ENCODE measurements at places on chromosomes 1 and 21.
A peak's percentile ranks its signal among the peaks of the same experiment; 100 is the strongest.

GRCh38 chr1:39689214-39689613 is 2.0 kb downstream of the HPCAL4 start:
- DNase-seq, result no peak

DNA sequence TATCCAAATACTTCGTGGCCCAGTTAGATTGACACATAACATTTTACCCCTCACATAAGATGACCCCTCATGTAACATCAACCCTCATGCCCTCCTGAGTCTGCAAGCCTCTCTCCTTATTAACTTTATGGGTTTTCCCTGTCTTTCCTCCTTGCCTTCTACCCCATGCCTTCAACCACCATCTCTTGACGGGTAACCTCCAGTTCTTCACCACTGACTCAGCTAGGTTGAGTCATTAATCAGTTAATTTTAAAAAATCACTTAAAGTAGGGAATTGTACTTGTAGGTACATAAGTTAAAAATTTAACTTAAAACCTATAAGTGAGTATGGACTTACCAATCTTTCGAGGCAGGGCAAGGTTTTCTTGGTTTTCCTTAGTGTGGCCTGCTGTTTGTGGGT is 330.7 kb downstream of the CAMTA1 start:
- DNase-seq, result no peak

DNA sequence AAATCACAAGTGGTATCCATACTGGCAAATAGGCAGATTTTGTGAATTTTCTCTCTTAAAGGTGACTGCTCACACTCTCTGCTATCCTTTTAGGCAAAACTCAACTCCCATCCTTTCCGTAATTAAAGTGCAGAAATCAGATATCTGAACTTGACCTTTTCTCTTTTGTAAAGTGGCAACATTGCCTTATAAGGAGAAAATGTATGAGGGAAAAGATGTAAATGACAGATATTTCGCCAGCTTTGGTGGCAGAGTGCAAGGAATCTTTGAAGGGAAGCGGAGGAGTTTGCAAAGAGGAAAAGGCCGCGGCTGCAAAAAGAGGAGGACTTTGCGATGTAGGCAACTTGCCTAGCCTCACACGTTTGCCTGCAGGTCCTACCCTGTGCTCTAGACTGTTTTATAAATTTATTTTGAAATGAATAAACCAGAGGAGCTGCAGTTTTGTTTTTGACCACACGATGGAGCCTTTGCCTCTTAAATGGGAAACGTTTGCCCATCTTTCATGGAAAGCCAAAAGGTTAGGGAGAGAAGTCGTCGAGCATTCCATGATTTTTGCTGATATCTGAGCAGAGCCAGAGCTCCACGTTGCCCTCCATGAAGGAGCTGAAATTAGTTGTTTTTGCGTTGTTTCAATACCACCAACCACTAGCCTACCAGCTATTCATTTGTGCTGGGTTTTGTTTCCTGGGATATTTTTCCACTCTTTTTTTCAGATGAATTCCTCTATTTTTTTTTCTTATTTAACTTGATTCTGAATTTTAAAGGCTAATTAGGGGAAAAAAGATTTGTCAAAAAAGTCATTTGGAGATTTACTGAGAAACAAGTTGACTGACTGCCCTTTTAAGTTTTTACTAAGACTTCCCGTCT is 242.3 kb downstream of the LMX1A start:
- peak; percentile 59 for DNase-seq

- DNase-seq, result no peak
These were observed 21.1 kb downstream of the SSBP3 start for GRCh38 chr1:54384918-54385726.

DNA sequence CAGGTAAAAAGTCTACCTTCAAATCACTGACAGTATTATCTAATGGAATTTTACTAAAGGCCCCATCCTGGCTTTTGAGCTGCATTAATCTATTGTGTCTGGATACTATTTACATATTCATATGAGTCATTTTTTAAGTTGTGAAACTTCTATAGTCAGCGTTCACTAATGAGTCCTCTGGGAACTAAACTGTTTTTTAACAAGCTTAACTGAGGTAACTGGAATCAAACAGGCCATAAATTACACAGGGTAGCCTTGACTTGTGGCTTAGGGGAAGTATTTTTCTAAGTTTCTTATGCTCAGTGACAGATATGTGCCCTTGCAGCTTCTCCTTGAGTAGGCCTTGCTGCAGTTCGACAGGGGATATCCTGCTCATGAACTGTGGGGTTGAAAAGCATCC is 68.8 kb downstream of the JMJD4 start:
- no peak for DNase-seq

DNA sequence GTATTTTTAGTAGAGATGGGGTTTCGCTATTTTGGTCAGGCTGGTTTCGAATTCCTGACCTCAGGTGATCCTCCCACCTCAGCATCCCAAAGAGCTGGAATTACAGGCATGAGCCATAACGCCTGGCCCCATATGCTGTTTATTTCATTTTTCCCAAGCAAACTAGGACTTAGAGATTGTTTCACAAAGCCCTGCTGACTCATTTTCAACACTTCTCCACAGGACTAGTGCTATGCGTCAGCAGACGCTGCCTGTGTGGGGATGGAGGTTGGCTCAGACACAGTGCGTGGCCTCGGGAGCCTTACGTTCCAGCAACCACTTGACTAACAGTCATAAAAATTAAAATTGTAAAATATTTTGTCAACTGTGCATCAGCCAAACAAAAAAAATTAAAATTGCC is 22.7 kb downstream of the PKNOX1 start:
- DNase-seq, result no peak

GRCh38 chr1:218369688-218370511 is 24.8 kb downstream of the TGFB2 start:
- no peak for DNase-seq

GRCh38 chr21:45330075-45330781 is 42.5 kb upstream of the POFUT2 start:
- DNase-seq, result no peak

DNA sequence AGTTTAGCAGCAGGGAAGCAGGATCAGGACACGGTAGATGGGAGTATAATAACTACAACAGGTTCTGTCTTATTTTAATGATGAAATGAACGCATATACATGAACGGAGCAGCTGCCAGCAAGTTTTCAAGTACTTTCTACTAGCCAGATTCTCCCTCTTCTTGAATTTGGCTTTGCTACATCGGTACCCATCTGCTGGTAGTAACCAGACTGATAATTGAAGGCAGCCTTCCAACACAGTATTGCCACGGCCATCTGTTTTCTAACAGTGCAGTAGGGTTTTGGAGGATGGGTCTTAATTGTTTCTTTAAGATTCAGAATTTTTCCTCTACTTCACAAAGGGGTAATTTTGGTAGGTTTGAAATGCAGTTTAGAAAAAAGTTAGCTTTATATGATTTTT is 33.4 kb downstream of the CENPF start:
- DNase-seq, result no peak

DNA sequence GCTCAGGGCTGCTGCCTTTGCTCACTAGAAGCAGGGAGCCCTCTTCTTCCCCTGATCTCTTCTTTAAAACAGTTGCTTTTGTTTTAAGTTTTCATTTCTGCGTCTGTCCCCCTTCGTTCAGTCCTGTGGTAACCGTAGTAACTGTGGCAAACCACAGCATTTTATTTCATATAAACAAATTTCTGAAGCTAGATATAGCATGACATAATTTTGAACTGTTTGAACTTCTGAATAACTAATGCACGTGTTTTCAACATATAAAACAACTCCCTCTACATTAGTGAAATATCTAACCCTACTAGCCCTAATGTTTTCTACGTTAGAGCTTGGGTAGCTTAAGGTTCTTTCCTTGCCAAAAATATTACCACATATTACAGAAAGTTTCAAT is 104.6 kb downstream of the DISP1 start:
- no peak for DNase-seq

GRCh38 chr1:247468481-247469140 is 10.7 kb upstream of the OR2B11 start:
- no peak for DNase-seq

DNA sequence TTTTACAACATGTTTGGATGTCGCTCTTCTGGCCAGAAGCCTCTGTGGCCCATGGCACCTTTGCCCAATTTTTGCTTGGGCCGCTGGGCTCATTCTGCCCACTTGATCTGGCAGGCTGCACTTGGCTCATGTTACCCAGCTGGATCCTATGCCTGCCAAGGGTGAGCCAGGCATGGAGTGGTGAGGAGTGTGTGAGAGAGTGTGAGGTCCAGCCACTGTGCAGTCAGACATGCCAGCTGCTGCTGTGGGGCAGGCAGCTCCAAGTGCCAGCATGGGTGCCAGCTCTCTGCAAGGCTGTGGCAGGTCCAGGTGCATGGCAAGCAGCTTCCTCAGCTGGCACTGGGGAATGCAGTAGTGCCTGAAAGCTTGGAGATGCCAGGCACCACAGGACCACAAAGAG is 71.0 kb downstream of the EBNA1BP2 start:
- no peak for DNase-seq

DNA sequence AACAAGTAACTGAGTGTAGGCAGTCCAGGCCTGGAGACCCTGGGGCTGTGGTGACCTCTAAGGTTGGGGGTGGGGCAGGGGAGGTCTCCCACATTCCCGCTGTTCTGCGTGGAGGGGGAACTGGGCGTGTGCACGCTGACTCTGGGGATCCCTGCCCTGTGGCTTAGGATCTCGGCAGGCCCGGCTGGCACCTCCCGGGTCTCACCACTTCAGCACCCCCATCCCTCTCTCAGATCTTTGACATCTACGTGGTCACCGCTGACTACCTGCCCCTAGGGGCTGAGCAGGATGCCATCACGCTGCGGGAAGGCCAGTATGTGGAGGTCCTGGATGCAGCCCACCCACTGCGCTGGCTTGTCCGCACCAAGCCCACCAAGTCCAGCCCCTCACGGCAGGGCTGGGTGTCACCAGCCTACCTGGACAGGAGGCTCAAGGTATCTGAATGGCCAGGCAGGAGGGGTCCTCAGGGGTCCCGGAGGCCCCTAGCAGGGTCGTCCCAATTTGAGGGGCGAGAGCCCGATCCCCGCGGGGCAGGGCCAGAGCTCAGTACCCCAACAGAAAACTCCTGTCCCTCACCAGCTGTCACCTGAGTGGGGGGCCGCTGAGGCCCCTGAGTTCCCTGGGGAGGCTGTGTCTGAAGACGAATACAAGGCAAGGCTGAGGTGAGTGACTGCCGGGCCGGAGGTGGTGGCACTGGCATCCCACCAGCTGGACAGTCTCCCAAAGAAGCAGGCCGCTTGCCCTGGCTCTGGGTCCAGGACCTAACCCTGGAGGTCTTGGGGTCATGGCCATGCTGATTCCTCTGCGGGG is 68.7 kb downstream of the TRIM11 start:
- DNase-seq, result peak; percentile 2

DNA sequence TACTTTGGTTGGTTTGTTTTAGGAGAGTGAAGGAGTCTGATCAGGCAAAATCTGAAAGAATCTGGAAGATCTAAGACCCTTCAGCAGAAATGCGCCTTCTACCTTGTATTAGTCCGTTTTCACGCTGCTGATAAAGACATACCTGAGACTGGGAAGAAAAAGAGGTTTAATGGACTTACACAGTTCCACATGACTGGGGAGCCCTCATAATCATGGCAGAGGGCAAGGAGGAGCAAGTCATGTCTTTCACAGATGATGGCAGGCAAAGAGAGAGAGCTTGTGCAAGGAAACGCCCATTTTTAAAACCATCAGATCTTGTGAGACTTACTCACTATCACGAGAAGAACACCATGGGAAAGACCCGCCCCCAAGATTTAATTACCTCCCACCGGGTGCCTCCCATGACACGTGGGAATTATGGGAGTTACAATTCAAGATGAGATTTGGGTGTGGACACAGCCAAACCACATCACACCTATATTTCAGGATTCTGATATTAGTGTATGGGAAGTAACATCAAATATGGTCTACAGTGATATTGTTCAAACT is 99.3 kb downstream of the GLUL start:
- no peak for DNase-seq

- DNase-seq, result no peak
These were observed 65.3 kb upstream of the BEND5 start for GRCh38 chr1:48841966-48842365.

- DNase-seq, result no peak
These were observed 29.1 kb upstream of the ACTL8 start for GRCh38 chr1:17725811-17726582.

GRCh38 chr1:178150610-178151009 is 56.7 kb downstream of the RASAL2 start:
- no peak for DNase-seq

DNA sequence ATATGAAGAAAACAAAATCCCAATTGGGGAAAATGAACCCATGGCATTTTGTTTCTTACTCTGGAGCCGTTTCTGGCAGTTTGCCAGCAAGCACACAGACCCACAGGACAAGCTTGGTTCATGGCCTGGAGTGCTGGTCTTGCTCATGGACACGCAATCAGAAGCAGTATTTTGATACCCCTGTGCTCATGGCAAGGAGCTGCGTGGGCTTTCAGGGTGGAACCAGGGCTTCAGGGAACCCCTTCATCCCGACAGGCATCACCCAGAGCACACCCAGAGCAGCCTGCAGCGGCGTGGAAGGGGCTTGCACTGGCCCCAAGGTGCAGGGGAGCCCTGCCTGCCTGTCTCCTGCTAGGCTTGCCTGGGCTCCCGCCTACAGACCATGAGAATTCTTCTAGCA is 45.4 kb upstream of the PCBP3 start:
- peak; percentile 12 for DNase-seq

DNA sequence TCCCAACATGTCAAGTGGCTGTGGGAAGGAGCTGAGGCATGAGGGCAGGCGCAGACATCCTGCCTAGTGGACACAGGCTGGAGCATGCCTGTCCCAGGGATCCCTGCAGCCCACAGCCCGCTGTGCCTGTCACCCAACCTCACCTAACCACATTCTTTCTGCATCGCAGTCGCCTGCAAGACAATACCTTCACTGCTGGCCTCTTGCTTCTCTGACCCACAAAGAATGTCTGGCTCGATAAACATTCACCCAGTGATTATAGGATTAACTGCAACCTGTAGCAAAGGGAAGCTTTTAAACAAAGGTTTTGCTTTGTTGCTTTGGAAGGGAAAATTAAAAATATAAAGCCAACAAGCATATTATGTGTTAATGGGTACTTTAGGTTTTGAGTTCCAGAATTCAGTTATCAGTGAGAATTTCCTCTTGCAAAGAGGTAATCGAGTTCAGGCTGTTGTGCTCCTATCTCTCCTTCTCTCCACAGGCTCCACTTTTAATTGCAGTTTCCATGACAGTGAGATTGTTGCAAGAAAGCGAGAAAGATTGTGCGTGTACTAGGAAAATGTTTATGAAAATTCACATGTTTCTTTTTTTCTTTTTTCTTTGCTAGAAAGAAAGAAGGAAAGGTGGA is 40.0 kb upstream of the ZNF648 start:
- DNase-seq, result no peak

DNA sequence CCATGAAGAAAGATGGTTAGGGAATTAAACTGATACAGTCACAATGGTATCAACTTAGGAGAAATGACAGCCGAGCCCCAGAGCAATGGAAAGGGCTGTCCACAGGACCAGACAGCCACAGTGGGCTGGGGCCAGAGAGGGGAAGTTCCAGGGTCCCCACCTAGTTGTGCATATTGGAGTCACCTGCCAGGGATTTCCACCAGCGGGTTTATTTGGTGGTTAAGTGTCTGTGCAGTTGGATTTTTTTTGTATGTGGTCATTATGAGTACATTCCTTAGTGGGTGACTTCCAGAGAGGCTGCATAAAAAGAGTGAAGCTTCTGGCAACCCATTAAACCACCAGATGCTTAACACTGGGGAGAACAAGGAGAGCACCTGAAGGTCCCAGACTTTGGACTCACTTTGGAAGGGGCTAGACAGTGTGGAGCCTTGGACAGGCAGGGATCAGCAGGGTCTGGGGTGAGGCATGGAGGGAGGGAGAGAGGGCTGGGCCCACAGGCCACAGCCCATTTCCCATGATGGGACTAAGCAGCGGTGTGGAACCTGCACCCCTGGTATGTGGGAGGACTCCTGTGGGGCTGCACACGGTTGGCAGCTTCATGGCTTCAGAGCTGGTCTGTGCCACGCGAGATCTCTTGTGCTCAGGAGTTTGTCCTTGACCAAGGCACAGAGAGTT is 7.8 kb upstream of the PTTG1IP start:
- DNase-seq, result no peak

Measured in omental fat pad (tissue), 4 donors.